ENCODE measurements at places on chromosomes 3 and 15. TPM values are rescaled to one million over a fixed set of nuclear protein-coding genes. Genes with fewer than 3 reads are reported as not detected.

DNA sequence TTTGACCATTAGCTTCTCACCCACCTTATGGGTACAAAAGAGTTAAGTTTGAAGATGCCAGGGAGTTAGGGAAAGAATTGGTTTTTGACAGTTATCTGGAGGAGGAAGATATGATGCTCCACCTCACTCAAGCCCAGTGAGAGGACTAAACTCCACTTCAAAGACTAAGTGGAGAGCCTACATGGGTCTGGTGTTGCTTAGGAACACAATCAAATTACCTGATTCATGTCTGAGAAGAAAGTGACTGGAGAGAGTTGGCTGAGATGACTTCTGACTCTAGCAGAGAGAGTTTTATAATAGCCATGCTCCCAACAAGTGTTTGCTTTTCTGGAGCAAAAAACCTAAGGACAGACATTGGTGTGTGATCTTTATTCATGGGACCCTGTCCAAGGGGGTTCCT lies 43.3 kb downstream of the SUCNR1 start:
- DNase-seq = no peak

DNA sequence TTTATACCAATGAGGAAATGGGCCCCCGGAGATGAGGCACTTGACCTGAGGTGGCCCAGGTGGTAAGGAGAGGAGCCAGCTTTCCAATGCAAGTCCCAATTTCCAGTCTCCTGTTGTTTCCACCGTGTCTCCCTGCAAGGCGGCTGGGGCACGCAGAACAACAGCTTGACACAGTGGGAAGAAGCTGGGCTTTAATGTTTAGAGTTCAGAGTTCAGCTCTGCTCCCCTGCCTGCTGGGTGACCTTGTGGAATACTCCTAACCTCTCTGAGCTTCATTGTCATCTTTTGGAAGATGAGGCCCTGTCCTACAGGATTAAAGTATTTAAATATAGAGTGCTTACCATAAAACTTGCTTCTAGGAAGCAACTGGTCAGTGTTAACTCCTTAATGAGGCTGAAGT lies 80.3 kb downstream of the SMAD3 start:
- DNase-seq = no peak

- DNase-seq = peak; percentile 20
Observed at GRCh38 chr3:32469151-32469874, 33.3 kb downstream of the CMTM6 start.

- no peak for DNase-seq
Observed at GRCh38 chr15:48052946-48053345, 67.8 kb upstream of the SLC24A5 start.

- no peak for DNase-seq
Observed at GRCh38 chr3:32403663-32404062, 12.0 kb downstream of the CMTM7 start.

GRCh38 chr3:125110016-125110875 lies 54.4 kb upstream of the HEG1 start:
- DNase-seq = no peak

DNA sequence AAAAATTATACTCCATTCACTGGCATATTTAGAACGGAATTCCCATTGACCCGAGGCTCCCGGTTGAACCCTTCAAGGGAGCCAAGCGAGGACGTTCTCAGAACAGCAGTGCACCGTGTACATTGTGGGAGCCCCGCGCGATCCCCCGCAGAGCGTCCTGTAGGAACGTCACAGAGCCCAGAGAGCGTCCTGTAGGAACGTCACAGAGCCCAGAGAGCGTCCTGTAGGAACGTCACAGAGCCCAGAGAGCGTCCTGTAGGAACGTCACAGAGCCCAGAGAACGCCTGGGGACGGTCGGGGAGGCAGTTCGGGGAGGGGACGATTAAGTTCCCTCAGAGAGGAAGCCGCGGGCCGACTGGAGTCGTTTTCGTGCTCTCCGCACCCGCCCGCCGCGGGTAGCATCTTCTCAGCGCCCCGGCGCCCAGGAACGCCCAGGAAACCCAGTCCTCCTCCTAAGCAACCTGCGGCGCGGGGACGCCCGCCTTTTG lies 506 bp upstream of the ATP1B3 start:
- DNase-seq = peak; percentile 92

DNA sequence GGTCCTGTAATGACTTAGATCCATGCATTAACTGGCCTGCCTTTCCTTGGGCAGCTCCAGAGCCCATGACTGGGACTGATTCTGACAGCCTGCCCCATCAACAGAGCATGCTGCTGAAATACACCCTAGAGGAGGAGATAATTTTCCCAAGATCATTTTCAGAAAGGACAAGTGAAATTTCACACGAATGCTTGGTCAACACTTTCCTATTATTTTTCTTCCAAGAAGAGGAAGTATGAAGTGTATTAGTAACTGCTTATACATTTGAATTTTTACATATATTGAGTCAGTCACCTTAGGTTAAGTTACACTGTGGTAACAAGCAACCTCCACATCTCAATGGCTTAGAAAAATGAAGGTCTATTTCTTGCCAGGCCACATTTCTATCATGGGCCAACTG lies 9.7 kb upstream of the NMNAT3 start:
- DNase-seq = no peak

- DNase-seq = peak; percentile 26
Observed at GRCh38 chr3:54736459-54736858, 191.4 kb downstream of the LRTM1 start.

GRCh38 chr3:184757022-184757651 lies 45.3 kb upstream of the MAGEF1 start:
- DNase-seq = peak; percentile 92

DNA sequence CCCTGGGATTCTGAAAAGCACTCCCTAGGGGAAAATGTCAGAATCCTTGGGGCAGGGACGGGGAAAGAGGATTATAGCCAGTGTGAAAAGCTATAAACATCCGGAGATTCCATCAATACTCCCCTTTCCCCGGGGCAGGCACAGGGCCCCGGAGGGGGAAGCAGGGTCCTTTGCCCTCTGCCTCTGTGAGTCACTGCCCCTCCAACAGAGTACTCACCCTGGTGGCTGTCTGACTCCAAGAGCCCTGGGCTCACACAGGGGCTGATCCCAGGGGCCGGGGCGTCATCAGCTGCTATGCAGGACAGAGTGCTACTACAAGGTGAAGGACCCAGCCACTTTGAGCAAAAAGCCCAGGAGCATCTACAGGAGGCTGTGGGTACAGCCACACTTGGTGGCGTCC lies 133.0 kb upstream of the PRR20G start:
- no peak for DNase-seq

- no peak for DNase-seq
Observed at GRCh38 chr3:45914362-45915058, 28.2 kb downstream of the CCR9 start.

DNA sequence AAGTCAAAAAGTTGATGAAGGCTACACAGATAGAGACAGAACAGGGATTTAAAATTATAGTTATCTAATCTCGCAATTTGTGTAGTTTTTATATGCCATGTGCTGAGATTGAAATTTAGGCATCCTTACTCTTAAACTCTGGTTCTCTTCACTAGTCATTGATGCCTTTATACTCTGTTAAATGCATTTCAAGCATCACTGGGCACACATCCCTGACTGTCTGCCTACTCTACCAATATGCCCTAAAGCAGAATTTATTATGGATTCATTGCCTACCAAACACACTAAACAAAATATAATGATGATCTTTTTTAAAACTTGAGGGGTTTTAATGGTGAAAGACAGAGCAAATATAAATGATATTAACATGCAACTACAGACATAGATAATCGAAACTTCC lies 10.3 kb upstream of the ALCAM start:
- no peak for DNase-seq

DNA sequence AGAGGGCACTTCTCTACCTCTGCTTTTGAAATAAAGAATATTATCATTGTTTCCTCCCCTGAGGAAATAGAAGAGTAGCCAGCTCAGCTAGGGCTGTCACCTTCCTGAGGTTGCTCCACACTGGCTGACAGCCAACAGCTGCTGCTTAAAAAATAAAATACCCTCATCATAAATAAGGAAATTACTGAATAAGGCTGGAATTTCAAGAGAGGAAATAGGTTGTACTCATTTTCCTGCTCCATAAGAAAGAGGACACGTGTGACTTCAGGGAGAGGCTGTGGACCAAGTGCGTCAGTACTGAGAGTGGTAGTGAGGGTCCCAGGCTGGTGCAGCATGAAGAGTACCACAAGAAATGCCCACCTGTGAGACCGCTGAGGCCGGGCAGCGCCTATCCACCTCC lies 8.1 kb upstream of the C2CD4B start:
- DNase-seq = peak; percentile 40

GRCh38 chr15:36938131-36938530 lies 162.2 kb downstream of the MEIS2 start:
- DNase-seq = no peak

DNA sequence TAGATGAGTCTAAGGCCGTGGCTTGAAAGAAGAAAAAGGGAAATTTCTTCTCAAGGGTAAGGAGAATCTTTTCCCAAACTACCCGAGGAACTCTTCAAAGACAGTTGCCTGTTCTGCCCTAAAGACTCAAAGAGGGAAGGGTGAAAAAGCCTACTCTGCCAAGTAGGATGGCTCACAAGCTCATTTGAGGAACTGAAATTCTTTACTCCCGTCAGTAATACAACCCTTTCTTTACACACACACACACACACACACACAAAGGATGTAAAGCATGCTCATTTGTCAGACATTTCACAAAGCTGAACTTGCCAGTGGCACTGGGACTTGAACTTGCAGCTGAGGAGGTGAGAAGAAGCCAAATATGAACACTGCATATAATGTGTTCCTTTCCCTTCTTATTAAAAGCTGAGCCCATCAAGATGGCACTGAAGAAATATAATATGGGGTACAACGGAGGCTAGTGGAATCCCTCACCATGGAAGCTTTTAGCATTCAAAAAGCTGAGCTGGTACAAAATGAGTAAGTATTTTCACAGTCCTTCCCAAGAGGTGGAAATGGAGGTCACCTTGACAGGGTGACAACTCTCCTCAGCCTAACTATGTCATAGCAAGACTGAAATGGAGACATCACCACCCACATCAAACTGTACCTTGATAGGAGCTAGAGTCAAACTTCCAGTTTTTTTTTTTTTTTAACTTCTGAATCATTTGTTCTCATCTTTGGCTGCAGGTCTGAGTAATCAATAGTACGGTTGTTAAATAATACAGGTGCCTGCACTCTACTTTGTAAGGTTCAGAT lies 57.6 kb downstream of the TAFA4 start:
- no peak for DNase-seq

DNA sequence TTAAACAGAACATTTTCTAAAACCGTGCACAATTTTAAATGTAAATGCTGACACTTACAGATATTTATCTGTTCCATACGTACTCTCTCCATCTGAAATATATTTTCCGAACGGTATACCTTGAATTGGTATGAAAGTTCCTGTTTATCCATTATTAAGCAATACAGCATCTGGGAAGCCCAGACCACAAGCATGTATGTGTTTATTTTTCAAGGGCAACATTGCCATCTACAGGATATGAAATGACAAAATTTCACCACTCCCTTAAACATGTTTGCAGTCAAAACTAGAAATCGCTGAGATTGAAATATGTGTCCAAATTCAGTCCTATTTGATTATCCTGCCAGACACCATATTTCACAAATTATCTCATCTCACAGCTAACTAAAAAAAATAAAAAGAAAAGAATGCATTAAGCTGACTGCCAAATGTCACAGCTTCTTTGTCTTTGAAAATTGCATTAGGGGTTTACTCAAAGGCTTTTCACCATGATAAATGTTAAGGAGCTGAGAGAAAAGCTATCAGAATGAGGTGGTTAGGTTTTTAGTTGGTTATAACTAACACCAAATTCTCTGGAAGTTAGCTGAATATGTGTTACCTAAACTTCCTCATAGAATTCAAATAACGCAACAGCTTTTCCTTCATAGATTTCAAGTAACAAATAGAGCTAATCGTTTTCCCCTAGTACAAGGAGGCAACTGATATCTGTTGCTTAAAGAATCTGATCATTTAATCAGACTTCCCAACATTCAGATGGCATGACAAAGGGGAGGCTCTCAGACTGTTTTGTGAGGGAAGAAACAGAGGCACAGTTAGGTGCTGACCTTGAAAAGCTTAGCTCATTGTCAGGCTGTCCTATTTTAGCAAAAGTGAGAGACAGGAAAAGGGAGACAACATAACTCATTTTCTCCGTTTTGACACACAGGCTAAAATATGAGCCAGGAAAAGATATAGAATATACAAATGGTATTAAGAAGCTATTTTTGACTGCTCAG lies 533.1 kb downstream of the TBL1XR1 start:
- peak; percentile 55 for DNase-seq

- peak; percentile 71 for DNase-seq
Observed at GRCh38 chr3:177041021-177041729, 156.1 kb downstream of the TBL1XR1 start.

GRCh38 chr3:177690306-177690705 lies 493.0 kb upstream of the TBL1XR1 start:
- DNase-seq = no peak

DNA sequence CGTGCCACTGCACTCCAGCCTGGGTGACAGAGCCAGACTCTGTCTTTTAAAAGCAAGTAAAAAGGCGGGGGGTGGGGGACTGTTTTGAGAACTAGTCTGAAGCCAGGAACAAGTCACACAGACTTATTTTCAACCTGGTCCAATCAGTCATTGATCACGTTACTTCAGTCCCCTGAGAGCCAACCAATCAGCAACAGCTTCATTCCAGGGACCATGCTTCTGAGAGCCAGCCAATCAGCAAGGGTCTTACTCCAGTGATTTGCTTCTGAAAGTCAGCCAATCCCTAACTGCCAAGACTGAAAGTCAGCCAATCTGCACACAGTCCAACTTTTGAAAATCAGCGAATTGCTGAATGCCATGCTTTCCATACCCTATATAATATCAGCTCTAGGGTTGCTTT lies 48.6 kb upstream of the C15orf39 start:
- DNase-seq = peak; percentile 31

DNA sequence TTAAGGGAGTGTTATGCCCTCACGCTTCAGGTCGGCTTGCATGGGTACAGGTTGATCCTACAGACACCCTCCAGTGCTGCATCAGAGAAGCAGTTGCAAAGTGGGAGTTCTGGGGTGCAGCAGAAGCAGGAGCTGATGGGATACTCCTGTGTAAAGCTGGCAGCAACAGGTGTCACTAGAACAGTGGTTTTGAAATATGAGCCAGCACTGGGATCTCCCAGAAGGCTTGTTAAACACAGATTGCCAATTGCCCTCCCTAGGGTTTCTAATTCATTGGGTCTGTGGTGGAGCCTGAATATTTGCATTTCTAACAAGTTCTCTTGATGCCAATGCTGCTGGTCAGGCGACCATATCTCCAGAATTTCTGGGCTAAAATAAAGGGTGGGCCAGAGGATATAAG lies 350.4 kb downstream of the CLSTN2 start:
- no peak for DNase-seq

GRCh38 chr3:5296362-5296761 lies 108.9 kb downstream of the EDEM1 start:
- DNase-seq = no peak

- DNase-seq = no peak
Observed at GRCh38 chr15:87660251-87661129, 596.0 kb downstream of the NTRK3 start.

GRCh38 chr3:123236902-123237301 lies 35.2 kb downstream of the SEC22A start:
- no peak for DNase-seq

GRCh38 chr3:44130249-44130648 lies 111.4 kb upstream of the TOPAZ1 start:
- no peak for DNase-seq

The PIK3CA gene
- 21.4 TPM for polyA plus RNA-seq

The FOXL2NB gene
- not detected for polyA plus RNA-seq

The LRRC31 gene
- not detected for polyA plus RNA-seq

The DLL4 gene
- polyA plus RNA-seq = 19.0 TPM

The PLIN1 gene
- polyA plus RNA-seq = 0.23 TPM

The GP9 gene
- 0.26 TPM for polyA plus RNA-seq
